ENCODE measurements at places on chromosomes 3 and 15.

DNA sequence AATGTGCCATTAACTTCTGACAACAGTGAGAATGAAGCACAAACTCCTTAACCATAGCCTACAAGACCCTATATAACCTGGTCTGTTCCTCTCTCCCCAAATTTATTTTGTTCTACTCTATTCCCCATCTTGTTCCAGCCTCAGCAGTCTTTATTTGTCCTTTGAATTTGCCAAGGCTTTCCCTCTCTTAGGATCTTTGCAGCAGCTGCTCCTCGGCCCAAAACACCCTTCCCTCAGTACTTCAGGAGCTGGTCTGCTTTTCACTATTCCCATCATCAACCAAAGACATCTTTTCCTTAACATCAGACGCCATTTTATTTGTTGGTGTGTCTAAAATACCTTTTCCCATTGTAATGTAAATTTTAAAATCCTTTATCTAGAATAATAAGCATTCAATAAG is 10.2 kb downstream of the PRICKLE2 start:
- DNase-seq = no peak

GRCh38 chr3:62574266-62574898 is 201.0 kb upstream of the FEZF2 start:
- no peak for DNase-seq

GRCh38 chr3:58198362-58198761 is 12.4 kb downstream of the DNASE1L3 start:
- no peak for DNase-seq

- no peak for DNase-seq
Observed at GRCh38 chr15:32979710-32980109, 214.8 kb downstream of the FMN1 start.

GRCh38 chr3:53255423-53255774 is 423 bp downstream of the TKT start:
- no peak for DNase-seq

DNA sequence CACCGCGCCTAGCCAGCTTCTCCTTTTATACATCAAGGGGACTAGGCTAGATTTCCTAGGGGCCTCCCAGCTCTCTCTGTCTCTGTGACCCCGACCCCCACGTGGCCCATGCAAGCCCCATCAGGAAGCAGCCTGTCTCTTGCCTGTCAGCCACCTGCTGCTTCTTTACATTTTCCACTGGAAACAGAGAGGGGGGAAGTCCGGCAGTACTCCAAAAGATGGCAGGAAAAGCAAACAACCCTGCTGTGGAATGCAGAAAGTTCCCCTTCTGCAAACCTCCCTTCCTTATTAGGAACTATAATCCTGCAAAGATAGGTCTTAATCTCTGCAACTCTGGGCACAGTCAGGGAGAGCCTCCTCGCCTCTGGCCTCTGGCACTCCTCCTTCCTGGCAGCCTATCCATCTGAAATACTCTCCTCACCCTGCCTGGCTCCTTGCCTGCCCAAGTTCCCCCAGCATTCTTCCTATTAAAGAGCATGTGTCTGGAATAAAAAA is 47.4 kb upstream of the HACD2 start:
- DNase-seq = no peak

DNA sequence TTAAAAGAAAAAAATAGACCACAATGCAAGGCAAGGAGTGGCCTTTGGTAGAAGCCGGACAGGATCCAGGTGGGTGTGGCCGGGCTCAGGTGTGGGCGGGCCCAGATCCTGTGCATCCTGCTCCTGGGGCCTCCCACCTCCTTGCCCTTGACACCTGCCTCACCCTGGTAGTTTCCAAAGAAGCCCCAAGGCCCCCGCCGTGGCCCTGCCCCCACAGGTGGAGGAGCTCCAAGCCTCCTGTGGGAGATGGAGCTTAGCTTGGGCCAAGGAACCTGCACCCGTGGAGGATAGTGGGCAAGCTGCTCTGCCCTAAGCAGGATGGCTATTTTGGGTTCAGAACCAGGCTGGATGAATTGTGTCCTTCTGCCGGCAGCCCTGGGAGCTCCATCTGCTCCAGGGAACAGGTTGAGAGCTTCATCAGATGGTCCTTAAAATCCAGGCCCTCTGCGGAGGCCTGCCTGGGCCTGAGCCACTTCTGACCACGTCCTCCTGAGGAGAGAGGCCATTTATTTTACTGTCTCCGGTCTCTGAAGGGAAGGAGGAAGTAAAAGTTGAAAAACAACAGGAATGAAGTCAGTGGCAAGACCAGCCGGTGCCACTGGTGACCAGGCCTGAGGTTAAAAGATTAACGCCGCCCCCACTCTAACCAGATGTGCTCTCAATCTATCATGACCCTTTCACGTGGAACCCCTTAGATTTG is 53.9 kb upstream of the KLF13 start:
- DNase-seq = no peak

GRCh38 chr3:21729888-21730459 is 21.0 kb downstream of the ZNF385D start:
- no peak for DNase-seq

- DNase-seq = no peak
Observed at GRCh38 chr3:30131191-30131590, 475.2 kb upstream of the TGFBR2 start.

GRCh38 chr3:50671331-50671730 is 3.4 kb upstream of the DOCK3 start:
- no peak for DNase-seq

DNA sequence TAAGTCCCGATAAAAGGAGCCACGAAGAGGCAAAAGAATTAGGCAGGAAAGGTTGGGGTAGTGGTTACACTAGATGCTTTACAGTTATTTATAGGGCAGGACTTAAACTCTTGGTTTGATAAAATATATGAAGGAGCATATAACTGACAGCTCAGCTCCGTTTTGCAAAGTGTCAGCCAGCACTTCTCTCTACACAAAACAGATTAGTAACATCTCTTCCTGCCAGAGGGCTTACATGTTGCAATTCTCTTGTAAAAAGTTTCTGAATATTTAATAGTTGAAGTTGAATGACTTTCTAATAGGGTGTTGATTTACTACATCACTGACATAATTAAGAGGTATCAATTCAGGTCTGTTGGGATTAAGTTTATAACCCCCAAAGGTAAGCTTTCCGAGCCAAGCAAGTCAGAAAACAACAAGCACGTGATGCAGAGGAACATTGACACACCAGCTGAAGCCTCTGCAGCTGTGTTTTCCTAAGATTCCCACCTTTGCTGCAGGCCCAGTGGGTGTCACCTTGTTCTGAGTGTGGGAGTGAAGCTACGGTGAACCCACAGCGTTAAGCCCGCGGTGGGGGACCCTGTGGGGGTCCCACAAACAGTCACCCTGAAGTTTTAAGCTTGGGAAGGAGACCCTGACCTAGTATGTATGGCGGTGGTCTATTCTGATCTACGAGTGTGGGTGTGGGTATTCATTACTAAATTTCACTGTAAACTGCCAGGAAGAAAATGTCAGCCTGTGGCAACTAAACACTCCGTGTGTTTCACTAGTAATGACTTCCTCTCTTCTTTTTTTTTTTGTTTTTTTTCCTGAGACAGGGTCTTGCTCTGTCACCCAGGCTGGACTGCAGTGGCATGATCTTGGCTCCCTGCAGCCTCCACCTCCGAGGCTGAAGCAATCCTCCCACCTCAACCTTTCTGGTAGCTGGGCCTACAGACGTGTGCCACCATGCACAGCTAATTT is 22.0 kb upstream of the ATP13A3 start:
- DNase-seq = no peak

- DNase-seq = no peak
Observed at GRCh38 chr3:113758389-113759024, 11.7 kb downstream of the ATP6V1A start.

DNA sequence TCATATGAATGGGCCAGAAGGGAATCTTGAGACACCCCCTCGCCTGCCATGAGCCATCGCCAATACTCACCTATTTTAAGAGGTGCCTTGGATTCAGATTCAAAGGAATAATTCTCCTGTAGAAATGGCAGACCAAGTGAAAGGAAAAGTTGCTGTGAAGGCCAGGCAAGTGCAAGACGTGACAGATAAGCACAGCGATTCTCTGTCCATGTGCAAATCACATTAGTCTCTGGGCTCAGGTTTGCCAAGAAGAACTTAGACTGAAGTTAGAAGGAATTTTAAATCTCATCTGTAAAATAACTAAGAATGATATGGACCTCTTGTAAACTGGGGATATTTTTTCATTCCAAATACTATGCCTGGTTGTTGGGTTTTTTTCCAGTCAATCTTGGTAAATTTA is 173.6 kb downstream of the UACA start:
- DNase-seq = no peak

DNA sequence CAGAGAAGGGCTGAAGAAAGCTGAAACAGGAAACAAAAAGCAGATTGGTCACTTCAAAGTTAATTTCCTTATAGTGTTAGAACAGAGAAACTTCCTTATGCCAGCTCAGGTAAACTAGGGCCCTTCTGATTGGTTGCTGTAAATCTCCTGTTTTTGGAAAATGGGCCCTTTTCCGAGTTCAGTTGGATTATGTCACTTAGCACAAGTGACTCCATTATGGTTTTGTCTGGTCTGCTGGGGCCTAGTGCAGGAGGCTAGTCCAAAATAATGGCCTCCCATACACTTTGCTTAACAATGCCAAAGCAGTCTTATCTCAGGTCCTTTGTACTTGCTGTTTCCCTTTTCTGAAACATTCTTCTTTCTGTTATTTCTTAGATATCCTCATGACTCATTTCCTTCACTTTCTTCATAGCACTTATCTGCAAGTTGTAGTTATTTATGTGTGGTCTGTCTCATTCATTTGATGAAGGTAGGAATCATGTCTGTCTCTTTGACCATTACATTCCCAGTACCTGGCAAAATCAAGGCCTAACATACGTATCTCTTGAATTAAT is 7.7 kb upstream of the DCP1A start:
- DNase-seq = no peak

GRCh38 chr3:57980416-57980815 is 27.8 kb upstream of the FLNB start:
- no peak for DNase-seq

- DNase-seq = no peak
Observed at GRCh38 chr3:193978486-193978885, 157.5 kb upstream of the HES1 start.

- no peak for DNase-seq
Observed at GRCh38 chr3:124663690-124664089, 66.6 kb upstream of the UMPS start.

DNA sequence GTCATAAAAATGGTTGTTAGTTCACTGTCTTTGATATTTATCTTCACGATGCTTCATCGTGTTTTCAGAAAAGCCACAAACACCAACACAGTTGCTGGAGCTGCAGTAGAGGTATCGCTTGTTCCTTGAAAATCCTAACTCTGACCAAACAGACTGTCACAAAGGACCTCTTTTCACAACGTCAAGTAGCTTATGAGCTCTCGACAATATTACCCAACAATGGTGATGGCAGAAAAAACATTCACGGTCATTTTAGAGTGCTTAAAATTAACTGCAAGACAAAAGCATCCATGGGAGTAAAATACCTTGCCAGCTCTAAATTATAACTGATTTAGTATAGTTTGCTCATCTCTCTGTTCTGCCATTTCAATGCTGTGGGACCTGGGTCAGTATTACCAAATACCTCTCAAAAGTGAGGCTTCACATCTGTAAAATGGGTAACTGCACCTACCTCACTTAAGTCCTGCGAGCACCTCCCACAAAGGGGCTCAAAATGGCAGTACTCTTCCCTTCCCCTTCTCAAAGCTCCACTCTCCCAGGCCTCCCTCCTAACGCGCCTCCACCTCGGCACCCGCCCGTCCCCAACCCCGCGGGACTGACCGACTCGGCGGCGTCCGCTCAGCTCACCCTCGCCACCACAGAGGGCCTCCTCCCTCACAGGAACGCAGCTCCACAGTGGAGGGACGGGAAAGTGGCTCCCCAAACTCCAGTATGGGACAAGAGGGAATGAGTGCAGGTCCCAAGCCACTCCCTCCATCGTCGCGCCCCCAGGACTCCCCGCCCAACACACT is 546 bp downstream of the TRIM59 start:
- no peak for DNase-seq

GRCh38 chr3:147960786-147961185 is 551.6 kb downstream of the ZIC1 start:
- DNase-seq = no peak

- DNase-seq = no peak
Observed at GRCh38 chr3:17021614-17022013, 136.9 kb downstream of the PLCL2 start.

DNA sequence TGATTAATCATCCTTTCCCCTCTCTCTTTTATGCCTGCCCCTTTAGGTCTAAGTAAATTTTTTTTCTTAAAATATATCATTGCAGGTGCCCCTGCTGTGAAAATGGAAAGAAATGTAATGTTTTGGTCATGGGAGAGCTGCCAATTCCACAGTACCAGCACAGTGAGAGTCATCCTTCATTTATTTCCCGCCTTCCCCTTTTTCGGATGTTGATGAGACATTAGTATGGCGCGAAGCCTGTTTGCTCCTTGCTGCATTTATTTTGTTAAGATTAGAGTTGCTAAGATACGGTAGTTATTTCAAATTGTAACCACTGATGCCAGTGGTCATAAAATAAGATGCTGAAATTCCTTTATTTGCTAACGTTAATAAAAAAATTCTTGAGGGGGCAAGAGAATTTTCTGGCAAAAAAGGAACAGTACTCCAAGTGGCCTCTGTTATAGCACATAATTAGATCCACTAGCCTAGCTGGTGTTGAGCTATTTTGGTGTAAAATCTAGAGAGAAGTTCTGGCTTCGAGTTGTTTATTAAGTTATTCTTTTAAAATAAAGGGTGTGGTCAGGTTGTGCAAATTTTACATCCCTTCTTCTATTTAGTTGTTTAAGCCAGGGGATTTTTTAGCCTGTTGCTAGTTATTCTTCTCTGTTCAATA is 62.8 kb downstream of the MDFIC2 start:
- DNase-seq = no peak

- DNase-seq = no peak
Observed at GRCh38 chr3:134511500-134511899, 25.6 kb downstream of the CEP63 start.

GRCh38 chr15:35557544-35557943 is 11.6 kb upstream of the DPH6 start:
- DNase-seq = no peak

- DNase-seq = no peak
Observed at GRCh38 chr3:158700559-158700958, 28.1 kb upstream of the LXN start.

GRCh38 chr15:68126396-68126795 is 72.3 kb downstream of the PIAS1 start:
- DNase-seq = no peak

GRCh38 chr3:45499529-45499928 is 95.0 kb upstream of the LIMD1 start:
- DNase-seq = no peak

DNA sequence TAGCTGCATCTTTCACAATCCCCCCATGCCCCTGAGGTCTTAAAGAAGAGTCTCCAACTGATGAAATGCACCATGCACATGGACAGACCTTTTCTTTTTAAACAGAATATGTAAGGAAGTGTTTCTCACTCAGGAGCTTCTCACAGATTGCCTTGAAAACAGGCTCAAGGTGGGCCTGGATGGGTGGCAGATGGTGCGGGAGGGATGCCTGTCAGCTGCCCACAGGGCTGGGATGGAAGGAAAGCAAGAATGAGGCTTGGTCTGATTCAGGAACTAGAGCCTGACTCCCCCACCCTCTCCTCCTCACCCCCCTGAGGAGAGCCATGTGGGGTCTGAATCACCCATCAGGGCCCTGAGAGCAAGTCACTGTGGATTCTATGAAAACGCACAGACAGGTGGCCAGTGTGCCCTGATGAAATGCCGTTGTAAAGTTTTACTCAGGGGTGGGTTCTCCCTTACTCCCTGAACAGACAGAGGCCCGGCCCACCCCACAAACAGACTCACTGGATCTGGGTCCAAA is 67.2 kb downstream of the UMPS start:
- no peak for DNase-seq
